DMS153 (cell line): ENCODE measurements at places on chromosomes 2 and 18.

GRCh38 chr2:225004597-225004996, 37.7 kb downstream of the DOCK10 start:
- no peak for DNase-seq

DNA sequence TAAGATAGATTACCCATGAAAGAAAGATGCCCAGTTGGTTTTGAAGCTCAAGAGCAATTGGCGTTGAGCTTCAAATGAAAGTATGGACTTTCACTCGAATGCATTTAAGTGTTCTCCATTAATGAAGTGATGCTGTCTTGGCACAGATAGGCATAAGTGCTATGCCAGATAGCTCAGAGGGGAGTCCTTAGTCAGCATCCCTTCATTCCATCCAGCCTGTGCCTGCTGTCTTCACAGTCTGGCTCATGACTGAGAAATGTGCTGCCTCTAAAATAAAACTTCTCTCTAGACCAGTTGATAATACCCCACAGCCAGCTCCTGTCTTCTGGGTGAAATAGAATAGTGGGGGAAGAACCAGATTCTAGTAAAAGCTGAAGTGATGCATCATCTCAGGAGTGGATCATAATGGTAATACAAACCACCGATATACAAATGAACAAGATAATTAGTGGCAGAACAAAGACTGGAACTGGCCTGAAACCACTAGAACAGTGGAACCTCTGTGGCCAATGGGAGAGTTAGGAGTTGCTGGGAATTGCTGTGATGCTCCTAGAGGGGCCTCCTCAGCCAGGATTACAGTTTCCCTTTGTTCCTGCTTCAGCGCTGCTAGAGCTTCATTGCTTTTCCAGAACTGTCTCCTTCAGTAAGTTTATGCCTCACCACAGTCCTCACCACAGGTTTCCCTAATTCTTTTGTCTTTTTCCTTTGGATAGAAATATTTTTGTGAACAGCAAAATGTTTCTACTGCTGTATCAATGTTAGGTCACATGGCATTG, 359.3 kb downstream of the KIAA1328 start:
- DNase-seq: no peak

DNA sequence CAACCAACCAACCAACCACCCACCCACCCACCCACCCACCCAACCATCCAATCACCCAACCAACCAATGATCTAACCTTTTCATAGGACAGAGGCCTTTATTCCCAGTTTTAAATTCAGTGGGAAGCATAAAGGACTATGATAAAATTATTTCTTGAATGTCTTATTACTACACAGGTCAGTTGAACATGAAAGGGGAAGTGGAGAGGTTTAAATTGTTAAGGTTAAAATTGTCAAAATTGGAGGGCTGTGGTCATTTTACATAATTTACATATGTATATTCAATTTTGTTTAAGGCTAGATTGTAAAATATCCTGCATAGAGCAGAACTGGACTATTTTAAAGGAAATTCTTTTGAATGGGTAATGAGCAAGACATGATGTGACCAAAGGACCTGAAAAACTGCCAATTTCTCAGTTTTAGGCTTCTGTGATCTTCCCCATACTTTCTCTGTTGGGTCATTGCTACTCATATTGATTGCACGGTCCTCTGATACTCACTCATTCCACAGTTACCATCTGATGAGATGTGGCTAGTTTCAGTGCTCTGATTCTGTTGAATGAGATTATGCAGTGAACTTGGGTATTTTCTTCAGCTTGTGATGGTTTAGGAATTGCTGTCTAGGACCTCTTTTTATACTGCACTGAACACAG, 127.4 kb downstream of the PLCL1 start:
- DNase-seq: no peak

DNA sequence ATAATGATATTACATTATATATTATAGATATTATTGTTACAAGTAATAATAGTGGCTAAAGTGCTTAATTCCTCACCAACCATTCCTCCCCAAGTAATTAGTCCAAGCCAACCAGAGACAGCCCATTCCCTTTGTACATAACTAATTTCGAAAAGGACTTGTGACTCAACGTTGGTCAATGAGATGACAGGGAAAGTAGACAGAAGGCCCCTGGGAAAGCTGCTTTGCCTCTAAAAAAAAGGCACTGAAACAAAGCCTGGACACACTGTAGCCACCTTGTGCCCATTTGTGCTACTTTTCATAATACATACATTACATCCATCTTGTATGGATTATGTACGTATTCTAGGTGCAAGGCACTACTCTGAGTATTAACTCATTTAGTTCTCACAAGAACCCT, 28.8 kb downstream of the COLEC12 start:
- no peak for DNase-seq

DNA sequence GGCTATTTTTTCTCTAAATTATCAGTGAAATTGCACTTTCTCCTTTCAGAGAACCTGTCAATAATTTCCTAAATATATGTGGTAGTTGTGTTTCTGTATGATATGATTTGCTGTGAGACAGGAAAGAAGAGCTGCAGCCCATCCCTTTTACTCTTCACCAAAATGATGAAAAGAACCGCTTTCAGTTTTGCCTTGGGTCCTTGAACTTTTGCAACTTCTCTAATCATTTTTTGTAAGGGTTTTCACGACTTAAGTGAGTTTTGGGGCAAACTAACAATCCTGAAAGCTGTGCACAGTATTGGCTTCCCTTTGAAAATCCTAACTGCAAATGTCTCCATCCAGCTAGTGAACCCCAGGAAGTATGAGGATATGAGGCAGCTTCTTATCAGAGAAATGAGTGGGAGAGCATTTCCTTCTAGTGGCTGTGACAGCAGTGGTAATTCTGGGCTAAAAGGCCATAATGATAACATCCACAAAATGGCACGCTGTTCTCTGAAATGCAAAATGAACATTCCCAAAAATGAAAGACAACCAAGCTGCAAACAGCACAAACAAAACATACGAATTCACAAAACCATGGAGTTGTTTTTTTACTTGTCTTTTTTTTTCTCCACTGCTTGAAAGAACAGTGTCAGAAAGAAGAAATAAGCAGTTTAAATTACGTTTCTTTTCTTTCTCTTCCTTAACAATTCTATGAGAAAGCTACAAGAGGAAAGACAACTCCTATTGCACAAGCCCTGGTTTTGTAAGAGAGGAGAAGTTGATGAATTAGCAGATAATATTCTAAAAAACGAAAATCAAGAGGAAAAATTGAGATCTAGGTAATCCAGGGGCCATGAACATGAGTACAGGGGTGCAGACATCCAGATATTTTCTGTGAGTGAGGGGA, 1291.6 kb upstream of the ZEB2 start:
- DNase-seq: no peak

GRCh38 chr2:126909366-126909765, 10.7 kb downstream of the TEX51 start:
- DNase-seq: no peak

GRCh38 chr2:68466361-68466777, 725 bp downstream of the FBXO48 start:
- no peak for DNase-seq

DNA sequence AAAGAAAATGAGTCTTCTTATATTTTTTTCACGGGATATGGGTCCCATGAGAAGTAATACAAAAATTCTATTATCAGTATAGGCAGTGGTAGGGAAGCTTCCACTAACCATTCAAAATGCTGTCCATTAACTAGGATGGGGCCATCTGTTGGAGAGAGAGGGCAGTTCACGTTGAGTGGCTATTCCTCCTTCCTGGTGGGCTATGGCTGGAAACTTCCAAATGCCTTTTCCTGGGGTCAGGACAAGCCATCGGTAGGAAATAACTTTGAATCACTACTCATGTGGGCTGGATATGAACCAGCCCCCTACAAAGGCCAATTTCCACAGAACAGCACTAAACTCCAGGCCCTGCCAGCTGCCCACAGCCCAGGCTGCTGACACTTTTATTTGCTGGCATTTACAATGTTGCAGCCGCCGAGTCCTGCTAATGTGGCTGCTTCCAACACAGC, 156.1 kb upstream of the HNRNPA3 start:
- DNase-seq: no peak

GRCh38 chr2:232487385-232488096, at the start of gene ECEL1:
TSS of gene ECEL1 (minus strand) at chr2:232487834. CDS start at chr2:232486653, 1,181 bp downstream.
- no peak for DNase-seq

DNA sequence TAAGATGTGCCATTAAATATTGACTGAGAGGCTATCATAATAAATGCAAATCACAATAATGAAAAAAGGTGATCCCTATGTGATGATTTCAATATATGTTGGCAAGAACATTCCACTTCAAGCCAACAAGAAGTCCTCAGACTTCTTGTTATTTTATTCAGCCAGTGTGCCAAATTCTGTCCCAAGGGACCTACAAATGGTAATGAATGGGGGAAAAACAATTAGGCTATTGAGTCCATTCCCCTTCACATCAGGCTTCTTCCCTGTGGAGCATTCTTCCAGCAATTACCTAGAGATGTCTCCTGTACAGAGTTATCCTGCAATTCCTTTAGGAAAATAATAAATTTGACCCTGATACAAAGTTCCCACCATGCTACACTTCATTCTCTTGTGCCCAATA, 144.4 kb downstream of the PIEZO2 start:
- DNase-seq: no peak

DNA sequence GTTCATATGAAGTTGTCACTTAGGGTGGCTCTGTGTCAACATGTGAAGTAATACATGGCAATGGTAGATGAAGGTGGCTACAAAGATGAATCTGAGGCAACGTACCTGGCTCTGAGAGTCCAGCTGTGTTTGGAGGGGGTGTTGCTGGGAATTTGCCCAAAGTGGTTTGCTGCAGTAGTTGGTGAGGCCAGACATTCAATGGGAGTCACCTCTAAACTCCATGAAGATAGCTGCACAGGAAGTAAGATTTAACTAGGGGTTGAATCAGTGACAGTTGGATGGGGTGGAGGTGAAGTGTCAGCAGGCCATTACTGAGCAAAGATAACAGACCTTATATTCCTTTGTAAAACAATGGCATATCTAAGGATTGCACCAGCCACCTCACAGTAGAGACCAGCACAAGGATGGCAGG, 71.8 kb downstream of the NUP35 start:
- no peak for DNase-seq

GRCh38 chr2:213733893-213734292, 449.6 kb downstream of the SPAG16 start:
- no peak for DNase-seq

DNA sequence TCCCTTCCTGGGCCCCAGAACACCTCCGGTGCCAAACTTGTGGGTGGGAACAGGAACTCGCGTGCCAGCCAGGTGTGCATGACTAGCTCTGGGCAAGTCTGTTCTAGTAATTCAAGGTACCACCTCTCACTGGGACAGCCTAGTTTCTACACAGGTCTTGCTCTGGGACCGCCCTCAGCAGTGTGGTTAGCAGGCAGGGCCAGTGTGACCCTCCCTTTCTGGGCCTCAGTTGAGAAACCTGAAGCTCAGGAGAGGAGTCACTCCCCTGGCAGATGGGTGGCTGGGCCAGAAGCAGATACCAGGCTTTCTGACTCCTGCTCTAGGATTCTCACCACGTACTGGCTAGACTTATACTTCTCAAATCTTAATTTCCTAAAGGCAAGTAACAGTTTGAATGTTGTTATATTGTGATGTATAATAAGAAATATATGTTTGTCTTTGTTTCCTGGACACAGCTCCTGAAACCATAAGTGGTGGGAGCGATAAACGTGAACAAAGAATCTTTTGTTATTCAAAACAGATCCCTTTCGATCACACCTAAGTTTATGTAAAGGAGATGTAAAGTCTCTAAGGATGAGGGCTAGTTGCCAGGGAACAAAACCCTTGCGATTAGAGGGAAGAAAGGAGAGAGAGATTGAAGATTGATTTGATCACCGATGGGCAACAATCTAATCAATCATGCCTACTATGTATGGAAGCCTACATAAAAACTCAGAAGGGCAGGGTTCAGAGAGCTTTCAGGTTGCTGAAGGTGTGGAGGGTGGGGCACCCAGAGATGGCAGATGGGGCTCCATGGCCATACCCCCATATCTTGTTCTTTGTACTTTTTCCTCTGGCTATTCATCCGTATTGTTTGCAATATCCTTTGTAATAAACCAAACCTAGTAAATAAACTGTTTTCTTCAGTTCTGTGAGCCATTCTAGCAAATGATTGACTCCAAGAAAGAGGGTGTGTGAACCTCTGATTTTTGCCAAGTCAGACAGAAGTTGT, 952 bp upstream of the UGT1A6 start:
- DNase-seq: no peak

GRCh38 chr2:55986001-55986400, 62.4 kb upstream of the EFEMP1 start:
- no peak for DNase-seq

DNA sequence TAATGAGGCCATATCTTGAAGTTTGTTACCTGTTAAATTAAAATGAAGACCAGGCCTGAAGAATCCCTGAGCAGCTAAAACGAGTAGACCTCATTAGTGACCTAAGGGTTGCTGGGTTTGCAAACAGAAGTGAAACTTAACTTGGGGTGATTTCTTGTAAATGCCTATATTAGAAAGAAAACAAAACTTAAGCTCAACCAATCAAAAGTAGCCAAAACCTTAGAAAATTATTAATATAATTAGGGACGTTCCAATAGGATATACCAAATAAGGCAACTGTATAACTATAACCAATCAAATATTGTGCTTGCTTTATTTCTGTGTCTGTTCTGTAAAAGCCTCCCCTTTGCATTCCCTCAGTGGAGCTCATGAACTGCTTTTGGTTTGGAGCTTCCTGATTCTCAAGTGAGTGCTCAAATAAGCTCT, 137.9 kb upstream of the VRK2 start:
- no peak for DNase-seq
